ENCODE measurements at places on chromosomes 5 and 9.

GRCh38 chr9:82745919-82746318 is 317.0 kb downstream of the RASEF start:
- no peak for DNase-seq

GRCh38 chr9:108521063-108521590 is 334.7 kb downstream of the ACTL7B start:
- DNase-seq = no peak

DNA sequence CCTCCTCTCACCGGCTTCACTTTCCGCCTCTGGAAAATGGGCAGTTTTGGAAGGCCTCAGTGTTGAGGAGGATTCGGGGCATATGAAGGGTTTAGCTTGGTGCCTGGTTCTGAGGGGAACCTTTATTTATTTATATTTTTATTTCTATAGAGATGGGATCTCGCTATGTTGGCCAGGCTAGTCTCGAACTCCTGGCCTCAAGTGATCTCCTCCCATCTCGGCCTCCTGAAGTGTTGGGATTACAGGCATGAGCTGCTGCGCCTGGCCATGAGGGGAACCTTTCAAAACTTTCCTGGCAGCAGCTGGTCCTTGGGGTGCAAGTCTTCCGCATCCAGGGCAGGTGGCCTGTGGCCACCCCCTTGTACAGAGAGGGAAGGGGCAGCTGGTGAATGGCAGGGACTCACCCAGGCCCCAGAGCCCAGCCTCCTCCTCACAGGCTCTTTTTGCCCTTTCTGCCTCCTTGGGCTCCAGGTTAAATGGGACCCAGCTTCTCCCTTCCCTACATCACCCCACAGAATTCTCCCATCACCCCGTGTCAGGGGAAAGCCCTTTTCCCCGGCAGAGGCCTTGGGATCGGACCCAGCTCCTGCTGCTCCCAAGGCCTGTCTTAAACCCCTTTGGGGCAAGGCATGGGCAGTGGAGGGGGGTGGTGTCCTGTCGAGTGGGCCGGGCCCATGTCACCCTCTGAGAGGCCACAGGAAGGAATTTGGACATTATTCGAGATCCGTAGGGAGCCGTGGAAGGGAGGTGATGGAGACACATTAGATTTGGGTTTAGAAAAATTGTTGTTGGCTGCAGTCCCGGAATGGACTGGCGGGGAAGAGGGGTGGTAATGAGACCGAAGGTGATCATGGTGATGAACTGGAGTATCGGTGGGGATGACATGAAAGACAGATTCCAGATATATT is 5.9 kb downstream of the NCS1 start:
- no peak for DNase-seq

DNA sequence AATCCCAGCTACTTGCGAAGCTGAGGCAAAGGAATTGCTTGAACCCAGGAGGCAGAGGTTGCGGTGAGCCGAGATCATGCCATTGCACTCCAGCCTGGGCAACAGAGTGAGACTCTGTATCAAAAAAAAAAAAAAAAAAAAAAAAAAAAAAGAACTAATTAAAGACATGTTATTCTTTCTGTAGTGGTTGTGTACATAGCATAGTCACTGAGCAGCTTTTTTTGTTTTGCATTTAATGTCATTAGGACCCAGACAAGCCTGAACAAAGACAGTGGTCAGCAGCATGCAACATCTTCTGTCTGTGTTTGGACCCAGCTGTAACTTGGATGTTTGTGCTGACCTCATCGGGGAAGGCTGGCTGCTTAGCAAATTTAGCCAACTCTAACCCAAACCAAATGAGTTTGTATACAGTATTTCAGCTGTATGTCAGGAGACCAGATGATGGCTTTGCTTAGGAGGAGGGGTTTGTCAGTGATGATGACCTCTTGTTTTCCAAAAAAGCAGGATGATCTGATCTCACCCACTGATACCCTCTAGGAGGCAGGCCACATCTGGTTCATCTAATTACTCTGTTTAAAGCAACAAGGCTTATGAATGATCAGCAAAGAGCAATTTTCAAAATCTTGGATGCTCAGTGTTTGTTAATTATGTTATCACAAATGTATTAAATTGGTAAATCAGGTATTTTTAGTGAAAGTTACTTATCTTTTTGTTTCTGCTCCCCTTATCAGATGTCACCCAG is 39.5 kb downstream of the SNCAIP start:
- no peak for DNase-seq

GRCh38 chr9:135085830-135086546 is 1.5 kb upstream of the OLFM1 start:
- peak; percentile 72 for DNase-seq

DNA sequence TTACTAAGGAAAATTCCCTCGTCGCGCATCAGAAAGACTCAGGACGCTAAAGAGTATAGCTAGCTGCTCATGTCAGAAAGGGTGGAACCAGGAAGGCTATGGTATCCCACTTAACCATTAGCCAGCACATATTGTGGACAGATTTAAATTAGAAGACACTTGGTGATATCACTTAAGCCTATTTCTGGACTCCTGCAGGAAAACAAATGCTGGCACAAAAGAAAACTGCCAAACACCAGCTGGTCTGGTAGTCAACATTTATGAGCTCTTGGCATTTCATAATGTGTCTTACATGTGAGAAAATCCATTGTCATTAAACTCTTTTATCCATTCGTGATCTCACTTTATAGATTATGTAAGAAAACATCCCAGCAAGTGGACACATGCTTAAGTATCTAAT is 377.4 kb downstream of the PTPRD start:
- no peak for DNase-seq

GRCh38 chr5:175686396-175686795 is 28.5 kb downstream of the HRH2 start:
- no peak for DNase-seq

DNA sequence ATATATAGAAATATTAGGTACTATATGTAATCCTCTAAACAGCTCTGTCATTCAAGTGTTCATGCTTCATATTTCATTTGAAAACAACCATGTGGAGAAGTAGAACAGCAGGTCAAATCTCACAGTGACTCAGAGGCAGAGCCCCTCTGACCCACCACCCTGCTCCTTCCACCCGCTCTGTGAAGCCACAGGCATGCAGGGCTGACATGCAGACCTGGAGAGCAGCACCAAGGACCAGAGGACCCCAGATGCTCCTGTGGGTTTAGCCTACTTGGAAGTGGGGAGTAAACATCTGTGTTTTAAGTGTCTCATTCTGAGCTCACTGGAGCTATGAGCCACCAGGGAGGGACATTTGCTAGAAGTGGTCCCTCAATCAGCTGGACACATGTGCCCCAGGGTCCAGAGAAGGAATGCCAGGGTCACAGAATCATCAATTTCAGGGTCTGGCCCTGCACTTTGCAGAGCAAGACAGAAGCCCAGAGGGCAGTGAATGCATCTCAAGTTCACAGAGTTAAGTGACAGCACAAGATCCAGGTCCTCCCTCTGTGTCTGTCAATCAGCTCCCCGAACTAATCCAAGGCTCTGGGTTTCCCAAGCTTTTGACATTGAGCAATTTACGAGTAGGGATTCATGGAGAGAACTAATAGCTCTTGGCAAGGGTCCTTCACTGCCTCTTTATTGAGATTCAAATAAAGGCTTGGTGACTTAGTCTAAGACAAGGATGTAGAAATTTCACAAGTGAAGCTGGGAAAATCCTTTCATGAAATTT is 441.1 kb downstream of the SEMA5A start:
- no peak for DNase-seq

DNA sequence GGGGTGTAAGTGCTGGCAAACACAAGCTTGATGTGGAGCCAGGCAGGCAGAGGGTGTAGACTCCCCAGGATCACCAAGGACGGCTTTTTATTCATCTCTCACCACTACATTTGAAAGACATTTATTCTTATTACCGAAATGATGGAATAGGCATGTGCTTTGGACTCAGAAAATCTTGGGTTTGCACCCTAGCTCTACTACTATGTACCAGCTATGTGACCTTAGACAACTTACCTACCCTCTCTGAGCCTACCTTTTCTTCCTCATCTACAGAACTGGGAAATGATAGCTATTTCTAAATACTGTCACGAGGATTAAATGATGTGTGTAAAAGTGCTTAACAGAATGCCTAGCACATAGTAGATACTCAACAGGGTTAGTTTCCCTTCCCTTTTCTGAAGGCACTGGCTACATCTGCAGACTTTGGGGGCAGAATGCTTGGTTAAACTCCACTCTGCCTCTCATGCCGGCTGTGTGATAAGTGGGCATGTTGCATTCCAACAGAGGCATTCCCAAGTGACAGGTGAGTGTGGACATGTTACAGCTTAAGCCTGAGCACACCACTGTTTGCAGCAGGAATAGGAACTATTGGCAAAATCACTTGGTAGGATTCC is 94.8 kb downstream of the SLC1A3 start:
- DNase-seq = no peak

DNA sequence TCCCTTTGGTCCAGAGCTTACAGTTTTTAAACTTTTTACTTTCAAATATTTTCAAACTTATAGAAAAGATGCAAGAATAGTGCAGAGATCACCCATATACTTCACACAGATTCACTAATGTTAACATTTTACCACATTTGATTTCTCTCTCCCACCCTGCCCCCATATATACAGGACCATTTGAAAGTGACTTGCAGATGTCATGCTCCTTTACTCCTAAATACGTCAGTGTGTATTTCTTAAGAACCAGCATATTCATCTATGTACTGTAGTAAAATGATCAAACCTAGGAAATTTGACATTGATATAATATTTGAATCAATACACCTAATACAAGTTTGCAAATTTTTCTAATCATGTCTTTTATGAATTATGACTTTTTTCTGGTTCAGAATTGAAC is 100.4 kb upstream of the CHD1 start:
- DNase-seq = no peak

DNA sequence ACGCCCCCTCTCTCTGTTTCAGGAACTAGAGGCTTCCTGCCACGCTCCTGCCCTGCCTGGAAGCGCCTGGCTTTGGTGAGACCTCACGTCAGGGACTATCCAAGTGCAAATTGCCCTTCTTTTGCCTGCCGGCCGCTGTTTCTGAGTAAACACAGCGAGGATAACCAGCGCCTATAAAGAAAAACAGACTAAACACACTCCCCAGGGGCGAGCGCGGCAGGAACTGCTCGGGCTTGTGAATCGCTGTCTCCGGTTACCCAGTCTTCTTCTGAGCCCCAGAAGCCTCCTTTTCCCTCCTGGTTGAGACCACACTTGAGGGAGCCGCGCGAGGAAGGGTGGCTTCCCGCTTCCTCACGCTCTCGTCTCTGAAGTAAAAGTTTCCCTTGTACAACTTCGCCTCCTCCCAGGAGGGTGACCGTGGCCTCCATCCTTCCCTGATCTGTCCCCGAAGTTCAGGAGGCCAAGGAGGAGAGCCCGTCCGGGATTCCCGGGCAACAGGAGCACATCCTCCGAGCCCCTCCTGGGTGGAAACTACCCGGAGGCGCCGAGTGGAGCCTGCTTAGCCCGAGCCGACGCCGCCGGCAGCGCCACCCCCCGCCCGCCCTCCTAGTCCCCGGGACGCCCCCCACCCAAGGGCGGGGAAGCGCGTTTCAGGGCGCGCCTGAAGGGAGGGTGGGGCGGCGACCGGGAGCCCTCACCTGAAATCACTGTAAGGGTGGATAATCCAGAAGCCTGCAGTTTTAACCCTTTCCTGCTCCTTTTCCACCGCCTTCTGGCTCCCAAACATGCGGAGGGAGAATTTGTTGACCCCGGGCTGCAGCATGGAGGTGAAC is 993 bp downstream of the HCN1 start:
- no peak for DNase-seq

GRCh38 chr5:149113669-149114068 is 27.6 kb upstream of the ABLIM3 start:
- peak; percentile 55 for DNase-seq

DNA sequence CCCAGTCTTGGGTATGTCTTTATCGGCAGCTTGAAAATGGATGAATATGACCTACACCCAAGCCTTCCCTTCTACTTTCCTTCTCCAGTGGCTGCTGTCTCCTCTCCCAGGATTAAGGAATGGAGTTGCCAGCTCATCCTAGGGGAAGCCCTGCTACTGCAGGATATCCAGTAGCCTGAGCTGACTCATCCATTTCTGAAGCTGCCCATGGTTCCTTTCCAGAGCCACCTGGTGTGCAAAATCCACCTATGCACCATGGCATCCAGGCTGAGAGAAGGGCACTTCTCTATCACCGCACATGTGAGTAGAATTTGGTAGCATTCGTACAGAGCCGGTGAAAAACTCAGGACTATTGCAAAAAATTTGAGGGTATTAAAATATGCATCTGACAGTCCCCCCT is 290.8 kb downstream of the YTHDC2 start:
- peak; percentile 18 for DNase-seq

GRCh38 chr9:121538221-121538620 is 38.6 kb upstream of the GGTA1 start:
- DNase-seq = no peak

DNA sequence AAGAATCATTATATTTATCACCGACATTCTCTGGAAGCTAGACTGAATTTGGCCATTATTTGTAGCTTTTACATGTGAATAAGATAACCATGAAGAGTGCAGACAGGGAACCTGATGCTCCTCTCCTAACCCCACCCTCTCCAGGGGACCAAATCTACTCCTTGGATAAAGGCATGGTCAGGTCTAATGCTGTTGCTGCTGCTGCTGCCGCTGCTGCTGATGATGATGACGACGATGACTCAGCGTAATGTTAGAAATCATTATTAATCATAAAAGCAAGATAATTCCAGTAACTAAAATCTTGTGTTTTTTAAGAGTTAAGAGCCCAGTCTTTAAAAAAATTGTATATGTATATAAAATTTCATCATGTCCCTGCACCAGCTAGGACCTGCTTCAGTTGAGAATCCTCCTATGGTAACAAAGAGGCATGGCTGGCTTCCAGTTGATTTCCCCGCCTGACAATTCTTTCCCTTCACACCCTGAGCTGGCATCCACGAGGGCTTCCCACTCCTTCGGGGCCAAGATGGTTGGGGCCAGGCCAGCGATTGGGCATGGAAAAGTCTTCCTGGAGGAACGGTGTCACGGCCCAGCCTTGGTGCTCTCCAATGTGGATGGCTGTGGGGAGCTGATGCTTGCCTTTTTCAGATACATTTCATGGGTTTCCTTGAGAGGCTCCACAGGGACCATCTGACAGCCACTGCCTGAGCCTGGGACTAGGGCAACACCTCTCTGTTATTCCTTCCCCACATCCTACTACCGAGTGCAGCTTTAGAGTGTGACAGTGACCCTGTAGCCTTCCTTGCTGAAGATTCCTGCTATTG is 400.0 kb downstream of the CTNND2 start:
- no peak for DNase-seq

GRCh38 chr5:33260098-33260497 is 180.7 kb upstream of the TARS1 start:
- DNase-seq = no peak

DNA sequence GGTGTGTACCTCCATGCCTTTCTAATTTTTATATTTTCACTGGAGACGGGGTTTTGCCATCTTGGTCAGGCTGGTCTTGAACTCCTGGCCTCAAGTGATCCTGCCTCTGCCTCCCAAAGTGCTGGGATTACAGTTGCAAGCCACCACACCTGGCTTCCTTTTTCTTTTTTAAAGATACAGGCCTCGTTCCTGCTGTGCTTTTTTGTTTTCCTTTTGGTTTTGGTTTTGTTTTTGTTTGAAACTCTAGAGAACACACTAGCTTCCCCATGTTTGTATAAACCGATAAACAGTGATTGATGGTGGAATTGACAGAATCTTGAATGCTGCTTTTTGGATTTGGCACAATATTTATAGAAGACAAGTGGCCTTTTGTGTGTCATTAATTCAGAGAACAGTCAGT is 1603.4 kb downstream of the MAT2B start:
- no peak for DNase-seq

GRCh38 chr5:58631895-58632294 is 49.0 kb downstream of the RAB3C start:
- DNase-seq = no peak

GRCh38 chr5:117077142-117077541 is 502.5 kb upstream of the SEMA6A start:
- DNase-seq = peak; percentile 17

- DNase-seq = no peak
Measured at GRCh38 chr5:66769030-66769733, 173.0 kb downstream of the MAST4 start.
